ENCODE measurements at places on chromosomes 4 and X.

DNA sequence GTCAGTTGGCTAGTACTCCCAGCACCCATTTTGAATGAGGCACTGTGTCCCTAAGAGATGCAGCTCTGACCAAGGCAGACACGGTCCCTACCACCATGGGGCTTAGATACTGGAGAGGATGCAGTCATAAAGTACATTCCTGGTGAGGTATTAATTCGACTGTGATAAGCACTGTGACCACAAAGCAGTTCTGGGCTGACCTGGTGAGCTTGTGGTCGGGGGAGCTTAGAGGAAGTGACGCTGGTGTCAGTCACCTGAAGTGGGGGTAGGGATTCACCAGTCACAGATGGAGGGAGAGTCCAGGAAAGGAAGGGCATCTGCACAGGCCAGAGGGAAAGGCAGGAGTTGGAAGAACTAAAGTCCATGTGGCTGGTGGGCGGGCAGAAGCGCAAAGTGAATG is 15.8 kb upstream of the CLTRN start:
- DNase-seq = no peak

DNA sequence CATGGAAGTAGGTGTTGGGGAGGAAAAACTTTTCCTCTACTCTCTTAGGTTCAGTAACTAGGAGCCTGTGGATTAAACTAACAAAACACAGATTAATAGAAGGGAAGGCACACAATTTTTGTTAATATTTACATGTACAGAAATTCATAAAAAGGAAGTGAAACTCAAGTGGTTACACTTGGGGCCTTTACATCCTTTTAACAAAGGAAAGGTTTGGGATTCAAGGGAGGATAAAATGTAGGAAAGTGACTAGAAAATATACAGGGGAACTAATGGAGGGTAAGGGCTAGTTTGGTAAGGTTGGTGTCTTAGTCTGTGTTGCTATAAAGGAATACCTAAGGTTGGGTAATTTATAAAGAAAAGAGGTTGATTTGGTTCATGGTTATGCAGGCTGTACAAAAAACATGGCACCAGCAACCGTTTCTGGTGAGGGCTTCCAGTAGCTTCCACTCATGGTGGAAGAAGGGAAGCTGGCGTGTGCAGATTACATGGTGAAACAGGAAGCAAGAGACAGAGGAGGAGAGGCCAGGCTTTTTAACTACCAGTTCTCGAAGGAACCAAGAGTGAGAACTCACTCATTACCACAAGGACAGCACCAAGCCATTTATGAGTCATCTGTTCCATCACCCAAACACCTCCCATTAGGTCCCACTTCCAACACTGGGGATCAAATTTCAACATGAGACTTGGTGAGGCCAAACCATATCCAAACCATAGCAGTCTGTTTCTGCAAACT is 124.4 kb downstream of the CHRDL1 start:
- peak; percentile 1 for DNase-seq

DNA sequence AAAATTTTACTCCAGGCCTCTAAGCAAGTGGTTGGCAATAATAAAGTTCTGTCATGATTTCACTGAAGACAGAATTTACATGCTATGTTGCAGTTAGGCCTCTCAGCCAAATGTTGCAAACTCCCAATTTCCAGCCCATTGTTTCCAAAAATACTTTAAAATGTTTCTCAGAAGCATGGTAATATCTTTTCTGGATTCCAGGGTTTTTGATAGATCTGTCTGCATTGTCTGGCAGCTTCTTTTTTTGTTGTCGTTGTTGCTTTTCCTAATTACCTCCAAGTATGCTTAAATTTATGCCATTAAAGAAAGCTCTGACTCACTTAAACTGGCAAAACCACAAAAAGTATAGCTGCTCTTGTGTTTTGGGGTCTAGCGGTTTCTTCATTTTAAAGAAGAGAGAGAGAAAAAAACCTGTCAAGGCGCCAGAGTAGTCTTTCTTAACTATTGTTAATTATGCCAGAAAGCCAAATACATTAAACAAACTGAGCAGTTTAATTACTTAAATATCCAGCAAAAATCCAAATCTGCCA is 97.0 kb downstream of the AGTR2 start:
- no peak for DNase-seq

DNA sequence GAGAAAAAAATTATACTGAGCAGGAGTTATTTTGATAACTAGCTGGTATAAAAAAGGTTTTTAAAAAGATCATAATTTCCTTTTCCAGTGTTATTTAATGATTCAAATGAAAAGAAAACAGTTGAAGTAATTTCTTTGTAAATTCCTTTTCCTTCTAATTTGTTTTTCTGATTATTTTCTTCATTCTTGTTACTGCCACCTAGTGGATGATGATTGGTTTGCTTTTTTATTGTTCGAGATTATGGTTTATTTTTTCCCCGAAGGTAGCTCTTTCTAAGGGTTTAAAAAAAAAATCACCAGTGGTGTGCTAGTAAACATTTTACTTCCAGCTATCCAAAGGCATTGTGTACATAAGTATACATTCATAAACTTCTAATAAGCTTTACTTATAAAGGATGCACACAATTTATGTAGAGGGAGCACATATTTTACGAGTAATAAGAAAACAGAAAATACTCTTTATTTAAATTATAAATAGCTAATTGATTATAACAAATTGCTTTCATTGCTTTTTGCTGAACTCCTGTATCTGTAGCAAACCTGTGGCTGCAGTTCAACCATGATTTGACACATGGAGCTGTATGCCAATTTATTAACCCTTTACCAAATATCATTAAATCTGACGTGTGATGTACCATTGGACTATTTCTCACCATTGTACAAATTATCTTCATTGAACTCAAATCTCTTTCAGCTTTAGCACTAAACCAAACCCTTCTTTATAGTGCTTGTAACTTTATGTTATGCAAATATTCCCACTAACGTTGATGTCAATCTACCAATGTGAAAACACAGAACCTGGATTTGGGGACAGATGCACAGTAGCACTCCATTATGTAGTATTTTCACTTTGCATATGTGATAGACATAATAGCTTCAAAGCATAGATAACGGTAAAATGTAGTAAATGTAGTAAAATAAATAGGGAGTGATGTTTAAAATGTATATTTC is 97.8 kb upstream of the ANK2 start:
- DNase-seq = no peak

DNA sequence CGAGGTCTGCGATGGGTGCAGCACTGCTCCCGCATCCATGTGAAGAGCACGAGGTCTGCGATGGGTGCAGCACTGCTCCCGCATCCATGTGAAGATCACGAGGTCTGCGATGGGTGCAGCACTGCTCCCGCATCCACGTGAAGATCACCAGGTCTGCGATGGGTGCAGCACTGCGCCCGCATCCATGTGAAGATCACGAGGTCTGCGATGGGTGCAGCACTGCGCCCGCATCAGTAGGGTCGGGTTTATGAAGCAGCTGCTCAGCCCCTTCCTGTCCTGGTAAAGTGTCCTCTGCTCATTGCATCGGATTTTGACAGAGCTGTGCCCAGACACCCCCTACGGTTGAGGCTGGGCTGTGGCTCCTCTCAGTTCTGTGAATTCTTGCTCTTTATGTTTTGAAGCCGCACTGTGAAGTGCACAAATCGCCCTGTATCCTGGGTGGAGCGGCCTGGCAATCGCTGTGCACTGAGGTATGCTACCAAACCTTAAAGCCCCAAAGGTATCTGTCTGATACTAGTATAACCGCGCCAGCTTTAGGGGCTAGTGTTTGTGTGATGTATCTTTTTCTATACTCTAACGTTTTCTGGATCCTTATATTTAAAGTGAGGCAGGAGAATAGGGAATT is 98.7 kb downstream of the CPZ start:
- DNase-seq = no peak

GRCh38 chr4:131649227-131649626 is 1499.9 kb upstream of the PCDH10 start:
- DNase-seq = no peak

Data from GM19239 (cell line).